ENCODE measurements at places on chromosomes 6 and 20.

DNA sequence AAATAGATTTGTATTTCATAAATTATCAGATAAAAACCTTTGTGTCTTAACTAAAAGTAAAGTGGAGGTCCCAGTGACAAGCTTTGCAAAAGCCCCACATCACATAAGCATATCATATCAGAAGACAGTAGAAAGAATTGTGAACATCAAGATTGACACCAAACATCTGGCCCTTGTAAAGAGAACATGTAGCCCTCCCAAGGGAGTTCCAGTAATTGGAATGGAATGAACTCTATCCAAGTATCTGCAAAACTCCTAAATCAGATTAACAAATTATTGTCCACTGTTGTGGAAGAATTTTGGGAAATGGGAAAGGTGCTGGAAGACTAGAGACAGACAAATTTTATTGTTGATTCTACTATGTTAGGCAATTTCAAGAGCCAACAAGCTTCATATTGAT is 268.8 kb downstream of the KCNQ5 start:
- DNase-seq = no peak

DNA sequence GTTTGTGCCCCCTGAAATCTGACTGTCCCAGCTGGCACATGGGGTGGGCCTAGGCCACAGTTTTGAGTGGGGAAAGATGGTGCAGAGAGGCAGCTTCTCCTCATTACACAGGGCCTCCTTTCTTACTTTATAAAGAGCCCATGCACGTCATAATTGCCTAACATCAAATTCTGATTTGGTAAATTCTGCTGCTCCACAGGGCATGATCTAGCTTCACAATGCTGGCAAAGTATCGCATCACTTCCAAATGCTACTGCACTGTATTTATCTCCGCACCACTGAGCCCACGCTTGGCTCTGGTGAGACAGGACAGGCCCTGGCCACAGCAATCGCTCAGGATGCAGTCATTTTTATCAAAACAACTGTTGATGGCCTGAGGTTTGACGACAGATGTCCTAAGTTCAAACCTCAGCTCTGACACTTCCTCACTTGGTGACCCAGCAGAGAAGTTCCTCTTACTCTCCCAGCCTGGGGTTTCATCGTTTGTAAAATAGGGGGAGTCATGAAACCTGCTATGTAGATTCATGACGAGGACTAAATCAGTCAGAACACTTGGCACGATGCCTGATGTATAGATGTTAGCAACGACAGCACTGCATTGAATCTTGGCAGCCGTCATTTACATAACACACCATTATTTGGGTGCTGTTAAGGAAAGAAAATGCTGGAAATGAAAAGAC is 187.9 kb downstream of the TTLL2 start:
- DNase-seq = no peak

GRCh38 chr6:33288141-33288920 is 708 bp downstream of the WDR46 start:
- no peak for DNase-seq

- DNase-seq = no peak
Measured at GRCh38 chr20:17651129-17651759, 30.8 kb downstream of the RRBP1 start.

DNA sequence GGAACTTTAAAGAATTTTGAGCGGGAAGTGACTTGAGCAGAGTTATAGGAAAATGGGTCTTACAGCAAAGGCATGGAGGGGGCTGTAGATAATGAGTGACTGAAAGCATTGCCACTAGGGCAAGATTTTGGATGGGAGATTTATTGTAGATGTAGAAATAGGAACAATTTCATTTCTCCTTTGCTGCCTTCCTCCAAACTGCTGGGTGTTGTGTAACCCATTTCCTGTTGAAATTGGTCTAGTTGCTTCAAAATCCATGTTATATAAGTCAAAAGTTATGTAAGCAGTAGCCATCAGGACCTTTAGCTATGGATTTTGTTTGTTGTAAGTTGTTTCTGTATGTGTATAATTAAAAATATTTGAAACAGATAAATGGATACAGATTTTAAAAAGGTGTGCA is 11.1 kb downstream of the YWHAB start:
- DNase-seq = no peak

All from BJ (cell line).